NCI-H345 (cell line): ENCODE measurements at places on chromosomes 3 and 15.

GRCh38 chr3:64379221-64379620 lies 154.0 kb upstream of the PRICKLE2 start:
- no peak for DNase-seq

- no peak for DNase-seq
Measured at GRCh38 chr15:88908123-88908522, 5.1 kb downstream of the MFGE8 start.

DNA sequence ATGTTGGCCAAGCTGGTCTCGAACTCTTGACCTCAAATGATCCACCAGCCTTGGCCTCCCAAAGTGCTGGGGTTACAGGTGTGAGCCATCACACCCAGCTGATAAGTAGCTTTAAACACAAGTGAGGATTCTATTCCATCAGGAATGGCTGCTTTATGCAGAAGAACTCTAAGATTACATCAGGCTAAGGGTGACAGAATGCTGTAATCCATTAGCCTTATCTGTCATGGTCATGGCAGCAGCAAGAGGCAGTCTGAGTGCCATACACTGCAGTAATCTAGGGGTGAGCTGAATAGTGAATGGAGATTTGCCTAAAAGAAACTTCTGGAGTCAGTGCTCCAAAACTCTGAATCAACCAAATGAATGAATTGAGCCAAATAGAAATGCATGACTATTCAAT lies 39.6 kb downstream of the LIPC start:
- no peak for DNase-seq

DNA sequence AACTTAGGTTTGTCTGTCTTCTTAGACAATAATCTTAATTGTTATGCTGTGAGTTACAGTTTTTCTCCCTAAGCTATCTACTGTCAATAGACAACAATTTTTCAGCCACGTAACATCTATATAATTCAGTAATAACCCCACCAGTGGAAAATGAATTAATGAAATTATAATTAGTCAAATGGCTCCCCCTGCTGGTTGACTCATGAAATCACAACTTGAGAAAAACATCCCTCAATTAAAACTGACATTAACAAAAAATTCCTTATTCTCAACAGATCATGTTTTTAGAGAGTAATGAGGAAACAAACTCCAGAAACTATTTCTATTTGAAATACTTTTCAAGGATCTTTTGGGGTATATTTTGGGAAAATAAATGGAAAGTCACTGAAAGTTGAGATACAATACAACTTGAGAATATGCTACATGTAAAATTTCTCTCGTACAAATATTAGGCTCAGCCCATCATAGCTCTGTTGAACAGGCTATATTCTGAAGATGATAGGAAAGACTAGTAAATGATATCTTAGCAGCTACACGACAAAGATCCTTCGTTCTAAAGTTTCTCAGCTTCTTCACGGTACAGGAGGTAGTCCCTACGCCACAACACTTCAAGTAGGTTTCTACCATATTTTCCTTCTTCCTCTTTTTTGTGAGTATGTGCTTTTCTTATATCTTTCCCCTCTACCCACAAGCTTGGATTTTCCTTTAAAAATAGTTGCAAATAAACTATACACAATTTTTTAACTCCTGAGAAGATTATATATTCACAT lies 20.7 kb downstream of the PPP1R2 start:
- peak; percentile 24 for DNase-seq

GRCh38 chr15:68602459-68603215 lies 23.8 kb downstream of the CORO2B start:
- DNase-seq: no peak

DNA sequence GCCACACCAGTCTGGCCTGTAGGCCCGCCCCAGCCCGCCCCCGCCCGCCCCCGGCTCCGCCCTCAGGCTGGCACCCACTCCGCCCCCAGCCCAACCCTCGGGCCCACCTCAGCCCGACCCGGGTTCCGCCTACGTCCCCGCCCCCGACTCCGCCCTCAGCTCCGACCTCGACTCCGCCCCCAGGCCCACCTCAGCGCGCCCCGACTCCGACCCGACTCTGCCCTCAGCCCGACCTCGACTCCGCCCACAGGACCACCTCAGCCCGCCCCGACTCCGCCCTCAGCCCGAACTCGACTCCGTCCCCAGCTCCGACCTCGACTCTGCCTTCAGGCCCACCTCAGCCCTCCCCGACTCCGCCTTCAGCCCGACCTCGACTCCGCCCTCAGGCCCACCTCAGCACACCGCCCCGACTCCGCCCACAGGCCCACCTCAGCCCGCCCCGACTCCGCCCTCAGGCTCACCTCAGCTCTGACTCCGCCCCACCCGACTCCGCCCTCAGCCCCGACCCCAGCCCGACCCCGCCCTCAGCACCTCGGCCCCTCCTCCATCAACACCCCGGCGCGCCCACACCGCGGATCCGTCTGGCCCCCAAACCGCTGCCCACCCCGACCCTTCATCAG lies at the start of gene RAB43:
RAB43 (minus strand) TSS at position 13 of the 620 bp plus-strand sequence. CDS start 315 bp downstream, outside the sequence.
- peak; percentile 77 for DNase-seq

- DNase-seq: no peak
Measured at GRCh38 chr3:139310474-139310933, 33.3 kb upstream of the MRPS22 start.

DNA sequence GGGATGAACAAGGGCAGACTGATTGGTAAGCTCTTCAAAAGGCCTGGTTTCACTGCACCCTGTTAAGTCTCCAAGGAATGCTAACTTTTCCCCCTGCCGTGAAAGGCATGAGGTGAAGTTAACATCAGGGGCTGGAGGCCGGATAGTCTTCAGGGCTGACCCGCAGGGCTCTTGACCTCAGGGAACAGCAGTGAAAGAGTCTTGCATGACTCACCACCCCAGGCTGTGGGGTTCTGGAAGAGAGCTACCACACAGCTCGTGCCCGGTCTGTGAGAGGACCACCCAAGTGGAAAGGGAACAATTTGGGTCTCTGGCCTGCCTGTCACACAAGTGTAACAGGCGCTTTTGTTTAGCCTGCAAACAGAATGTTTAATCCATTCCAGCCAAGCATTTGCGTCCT lies 504.9 kb downstream of the EDEM1 start:
- DNase-seq: no peak
